CD8-positive, alpha-beta memory T cell (primary cell): ENCODE measurements at places on chromosomes 1 and 21. TPM values are rescaled to one million over a fixed set of nuclear protein-coding genes. Genes with fewer than 3 reads are reported as not detected.

ST6GALNAC3 gene
- 0.33 TPM for total RNA-seq

CCDC27 gene
- total RNA-seq, result not detected

DNA sequence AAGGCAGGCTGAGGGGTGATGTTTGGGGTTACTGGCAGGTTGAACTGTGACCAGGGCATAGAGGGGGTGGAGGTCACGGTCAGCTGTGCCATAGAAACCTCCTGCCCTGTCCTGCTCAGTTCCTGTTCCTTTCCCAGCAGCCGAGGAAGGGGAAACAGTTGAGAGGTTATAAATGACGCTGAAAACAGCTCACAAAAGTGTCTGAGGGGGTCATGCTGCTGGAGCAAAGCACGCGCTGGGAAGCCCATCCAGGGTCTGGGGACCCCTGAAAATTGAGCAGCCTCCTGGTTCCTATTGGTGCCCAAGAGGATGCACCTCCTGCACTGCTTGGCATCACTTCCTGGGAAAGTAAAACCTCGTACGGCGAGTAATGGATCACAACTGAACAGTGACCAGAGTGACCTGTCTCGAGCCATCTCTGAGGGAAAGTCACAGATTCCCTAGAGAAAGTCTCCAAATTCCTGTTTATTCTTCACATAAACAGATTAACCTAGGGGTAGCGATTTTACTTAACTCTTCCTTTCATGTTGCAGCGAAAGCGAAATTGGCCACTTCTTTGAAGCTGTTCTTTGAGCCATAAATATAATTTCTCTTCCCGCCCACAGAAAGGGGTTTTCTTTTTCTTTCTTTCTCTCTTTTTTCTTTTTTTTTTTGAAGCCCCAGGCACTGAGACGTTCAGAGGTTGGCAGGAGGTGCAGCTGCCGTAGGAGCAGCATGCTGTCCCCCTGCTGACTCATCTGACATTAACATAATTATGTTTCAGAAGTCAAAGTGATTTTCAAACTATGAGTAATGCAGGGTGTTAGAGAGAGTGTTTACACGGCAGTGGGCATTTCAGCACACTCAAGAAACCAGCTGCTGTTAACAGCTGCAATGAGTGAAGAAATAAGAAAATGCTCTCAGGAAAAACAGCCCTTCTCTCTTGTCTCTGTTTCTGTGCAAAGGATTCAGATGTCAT lies 41.8 kb upstream of the ATF3 start:
- peak overlapping the region; percentile 78 for H3K4me3 ChIP-seq
- no peaks in the 10 kb centered on the region for H3K36me3 ChIP-seq
- H3K27me3 ChIP-seq, result no peaks in the 10 kb centered on the region
- H3K27ac ChIP-seq, result peak overlapping the region; percentile 47
- no peak for DNase-seq

- DNase-seq, result no peak
- no peak overlapping the region for H3K27ac ChIP-seq
- no peaks in the 10 kb centered on the region for H3K27me3 ChIP-seq
- no peaks in the 10 kb centered on the region for H3K4me1 ChIP-seq
- no peaks in the 10 kb centered on the region for H3K36me3 ChIP-seq
- no peak overlapping the region for H3K4me3 ChIP-seq
Measured at GRCh38 chr1:200838676-200839445, 33.9 kb upstream of the GPR25 start.

SHC1 gene
- 37.4 TPM for total RNA-seq
